ENCODE measurements at places on chromosomes 11 and 22. TPM values are rescaled to one million over a fixed set of nuclear protein-coding genes. Genes with fewer than 3 reads are reported as not detected.

- DNase-seq, result no peak
These were observed 138.9 kb downstream of the LARGE1 start for GRCh38 chr22:33781411-33781810.

Gene ANO5
- 1.7 TPM for total RNA-seq

GRCh38 chr11:130202818-130203689 lies 43.5 kb downstream of the ST14 start:
- no peak for DNase-seq

Gene ROBO4
- total RNA-seq, result 0.26 TPM

Gene GRM5
- 0.03 TPM for total RNA-seq

DNA sequence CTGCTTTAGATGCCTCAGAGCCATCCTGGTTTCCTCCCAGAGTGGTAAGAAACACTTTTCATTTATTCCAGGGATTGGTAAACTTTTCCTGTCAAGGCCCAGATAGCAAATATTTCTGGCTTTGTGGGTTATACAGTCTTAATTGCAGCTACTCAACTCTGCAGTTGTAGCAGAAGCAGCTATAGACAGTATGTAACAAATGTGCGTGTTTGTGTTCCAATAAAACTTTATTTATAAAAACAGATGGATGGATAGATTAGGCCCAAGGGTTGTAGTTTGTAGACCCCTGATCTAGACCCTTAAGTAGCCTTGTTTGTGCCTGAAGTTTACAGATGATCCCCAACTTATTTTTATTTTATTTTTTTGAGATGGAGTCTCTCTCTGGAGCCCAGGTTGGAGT lies 17.9 kb downstream of the NNMT start:
- no peak for DNase-seq

GRCh38 chr22:29080106-29080975 lies 7.5 kb downstream of the KREMEN1 start:
- no peak for DNase-seq

DNA sequence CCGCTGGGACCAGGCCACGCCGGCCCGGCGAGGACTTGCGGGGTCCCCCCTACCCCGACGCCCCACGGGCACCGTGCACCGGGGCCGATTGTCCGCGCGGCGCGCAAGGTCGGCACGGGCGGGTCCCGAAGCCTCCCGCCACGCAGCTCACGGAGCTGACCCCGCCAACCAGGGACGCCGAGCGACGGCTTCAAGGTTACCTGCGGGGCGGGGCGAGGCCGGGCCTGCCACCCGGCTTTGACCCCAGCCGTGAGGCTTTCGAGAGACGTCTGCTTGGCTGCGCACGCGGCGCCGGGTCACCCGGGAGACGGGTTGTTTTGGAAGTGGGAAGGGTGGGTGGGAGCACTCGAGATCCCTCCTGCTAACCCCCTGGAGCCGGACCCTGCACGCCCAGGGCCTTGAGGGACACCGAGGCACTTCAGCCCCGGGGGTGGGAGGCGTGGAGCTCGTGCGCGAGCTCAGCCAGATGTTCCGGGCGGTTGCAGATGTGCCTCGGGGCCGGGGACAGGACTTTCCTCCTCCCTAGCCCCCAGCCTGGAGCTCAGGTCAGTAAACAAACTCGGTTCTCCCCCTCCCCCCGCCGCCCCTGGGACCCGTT lies 3.2 kb upstream of the WNT11 start:
- DNase-seq, result no peak

GRCh38 chr11:72900013-72900412 lies 85.8 kb downstream of the ATG16L2 start:
- DNase-seq, result no peak

- DNase-seq, result no peak
These were observed 87.5 kb downstream of the ENTHD1 start for GRCh38 chr22:39806109-39806508.

Gene SPI1
- total RNA-seq, result 0.31 TPM

Gene SAAL1
- total RNA-seq, result 19.5 TPM

Gene RFPL1
- total RNA-seq, result not detected

- DNase-seq, result no peak
These were observed 12.8 kb downstream of the CPSF7 start for GRCh38 chr11:61416941-61417340.
